OCI-LY7 (cell line): ENCODE measurements at places on chromosomes 6 and 20. TPM values are rescaled to one million over a fixed set of nuclear protein-coding genes. Genes with fewer than 3 reads are reported as not detected.

The PFDN6 gene
- total RNA-seq, result 65.4 and 90.6 TPM in 2 replicates

The LY6G6C gene
- total RNA-seq, result not detected in 2 replicates

The UNC5CL gene
- total RNA-seq, result 0.49 and 0.63 TPM in 2 replicates

The GGTLC1 gene
- total RNA-seq, result not detected in 2 replicates

The GABRR1 gene
- total RNA-seq, result not detected in 2 replicates

The PDRG1 gene
- total RNA-seq, result 19.7 and 22.5 TPM in 2 replicates

The PHACTR1 gene
- total RNA-seq, result 15.4 and 25.1 TPM in 2 replicates

The MTFR2 gene
- 26.6 and 32.9 TPM in 2 replicates for total RNA-seq

The MOG gene
- not detected in 2 replicates for total RNA-seq

The LAMA2 gene
- not detected in 2 replicates for total RNA-seq

The SAPCD1 gene
- 53.5 and 66.8 TPM in 2 replicates for total RNA-seq

The ATP9A gene
- 0.67 and 0.70 TPM in 2 replicates for total RNA-seq

The OTOR gene
- not detected in 2 replicates for total RNA-seq

The ESR1 gene
- total RNA-seq, result not detected in 2 replicates

The CGA gene
- total RNA-seq, result not detected in 2 replicates

The FABP7 gene
- total RNA-seq, result not detected in 2 replicates

The TSBP1 gene
- not detected in 2 replicates for total RNA-seq

The NMBR gene
- not detected in 2 replicates for total RNA-seq

The RSPO3 gene
- total RNA-seq, result not detected in 2 replicates

The MUCL3 gene
- total RNA-seq, result not detected in 2 replicates

The PLAGL2 gene
- 40.3 and 42.9 TPM in 2 replicates for total RNA-seq

The METTL24 gene
- not detected in 2 replicates for total RNA-seq

The KCNG1 gene
- total RNA-seq, result not detected in 2 replicates

The FLRT3 gene
- total RNA-seq, result not detected in 2 replicates

The PRND gene
- total RNA-seq, result not detected in 2 replicates

The C4A gene
- 4.8 and 6.6 TPM in 2 replicates for total RNA-seq

The TRIM31 gene
- total RNA-seq, result not detected in 2 replicates

The DCDC2 gene
- not detected in 2 replicates for total RNA-seq

The ENPP5 gene
- 1.6 and 2.4 TPM in 2 replicates for total RNA-seq

The PPP1R3D gene
- 4.9 and 5.1 TPM in 2 replicates for total RNA-seq

The LCA5 gene
- 2.0 and 2.4 TPM in 2 replicates for total RNA-seq
